ENCODE measurements at places on chromosomes 16 and 17. TPM values are rescaled to one million over a fixed set of nuclear protein-coding genes. Genes with fewer than 3 reads are reported as not detected.
A peak's percentile ranks its signal among the peaks of the same experiment; 100 is the strongest.

CIITA gene
- total RNA-seq, result 35.2 TPM

BAHCC1 gene
- 9.4 TPM for total RNA-seq

SBK1 gene
- total RNA-seq, result 2.7 TPM

TBC1D3G gene
- total RNA-seq, result not detected

KCNJ2 gene
- total RNA-seq, result 8.5 TPM

BORCS6 gene
- total RNA-seq, result 9.7 TPM

OR4D1 gene
- total RNA-seq, result not detected

HIGD1B gene
- not detected for total RNA-seq

SRP68 gene
- 60.3 TPM for total RNA-seq

TBC1D26 gene
- not detected for total RNA-seq

SRCAP gene
- total RNA-seq, result 50.0 TPM

TANGO6 gene
- total RNA-seq, result 14.0 TPM

TPSG1 gene
- total RNA-seq, result 1.6 TPM

- DNase-seq, result no peak
Measured at GRCh38 chr16:11318817-11319216, 26.4 kb upstream of the RMI2 start.

- no peak for DNase-seq
Measured at GRCh38 chr16:58196898-58197313, 1.0 kb downstream of the CSNK2A2 start.

DNA sequence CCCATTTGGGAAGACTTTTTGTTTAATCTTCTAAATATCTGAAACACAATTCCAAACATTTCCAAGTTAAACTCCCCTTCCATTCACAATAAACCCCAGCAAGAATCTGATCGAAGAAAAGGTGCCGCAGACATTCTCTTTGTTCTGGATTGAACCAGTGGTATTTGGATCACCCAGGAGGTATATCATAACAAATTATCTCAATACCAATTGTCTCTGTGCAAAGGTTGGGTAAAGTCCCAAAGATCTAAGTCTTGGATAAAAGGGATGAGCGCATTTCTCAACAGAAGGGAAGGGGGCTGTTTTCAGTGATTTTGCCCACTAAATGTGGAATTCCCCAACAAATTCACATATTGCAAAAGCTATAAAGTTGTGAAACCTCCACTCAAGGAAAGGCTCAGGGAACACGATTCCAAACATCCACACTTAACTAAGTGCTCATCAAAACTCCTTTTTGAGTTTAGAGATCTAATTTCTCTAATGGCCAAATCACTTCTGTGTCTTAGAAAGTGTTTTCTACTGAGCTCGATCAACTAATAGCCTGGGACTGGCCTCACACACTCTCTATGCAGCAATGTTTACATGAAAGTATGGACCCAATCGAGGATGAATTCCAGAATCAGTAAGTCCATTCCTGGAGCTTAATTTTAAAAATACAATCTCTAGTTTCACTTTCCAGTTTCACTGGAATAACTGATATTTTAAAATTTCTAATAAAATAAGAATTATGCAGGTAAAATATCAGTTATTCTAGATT, 30.9 kb downstream of the SALL1 start:
- DNase-seq, result no peak

- DNase-seq, result no peak
Measured at GRCh38 chr17:30248786-30249185, 13.3 kb upstream of the SLC6A4 start.

DNA sequence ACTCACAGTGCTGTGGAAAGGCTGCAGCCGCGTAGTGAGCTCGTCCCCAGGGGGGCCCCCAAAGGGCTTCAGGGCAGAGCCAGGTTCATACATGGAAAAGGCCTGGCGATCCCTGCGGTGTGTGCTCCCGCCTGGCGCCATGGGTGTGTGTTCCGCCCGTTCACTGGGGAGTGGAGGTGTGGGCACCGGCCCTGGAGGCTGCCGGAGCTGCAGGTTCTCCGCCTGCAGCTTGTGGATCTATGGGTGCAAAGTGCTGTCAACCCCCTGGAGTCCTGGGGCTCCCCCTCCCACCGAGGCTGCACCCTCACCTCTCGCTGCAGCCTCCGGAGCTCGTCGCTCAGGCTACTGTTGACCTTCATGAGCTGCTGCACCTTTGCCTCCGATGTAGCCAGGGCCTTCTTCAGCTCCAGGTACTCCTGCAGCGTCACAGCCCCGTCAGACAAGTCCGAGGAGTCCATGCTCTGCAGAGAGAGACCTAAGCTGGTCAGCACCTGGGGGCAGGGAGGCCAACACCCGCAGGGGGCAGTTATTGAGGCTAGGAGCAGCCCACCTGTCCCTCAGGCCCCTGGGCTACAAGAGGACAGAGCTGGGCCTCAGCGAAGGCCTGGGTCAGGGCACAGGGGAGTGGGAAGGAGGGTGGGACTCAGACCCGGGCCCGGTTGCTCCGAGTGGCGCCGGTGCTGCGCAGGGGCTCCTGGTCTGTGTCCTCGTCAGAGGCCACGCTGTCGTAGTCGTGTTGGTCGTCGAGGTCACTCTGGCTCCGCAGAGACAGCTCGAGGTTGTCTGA, 7.9 kb downstream of the TP53I13 start:
- DNase-seq, result no peak

- no peak for DNase-seq
Measured at GRCh38 chr17:73423159-73423715, 111.4 kb upstream of the CDC42EP4 start.

DNA sequence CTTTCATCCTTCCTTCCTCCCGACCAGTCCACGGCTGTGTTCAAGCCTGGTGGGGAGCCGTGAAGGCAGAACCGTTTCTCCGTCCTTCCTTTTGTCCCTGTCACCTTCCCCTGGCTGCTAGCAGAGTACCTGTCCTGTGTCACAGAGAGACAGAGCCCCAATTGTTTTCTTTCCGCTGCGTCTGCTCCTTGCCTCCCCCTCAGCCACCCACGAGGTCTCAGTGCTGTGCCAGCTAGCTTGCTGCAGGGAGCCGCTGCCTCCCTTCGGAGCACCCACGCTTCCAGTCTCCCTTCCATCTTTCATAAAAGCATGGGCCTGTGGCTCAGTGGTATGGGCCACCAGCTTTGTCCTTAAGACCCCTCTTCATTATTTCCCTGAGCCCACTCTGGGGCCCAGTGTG, 62.2 kb downstream of the MPRIP start:
- DNase-seq, result no peak

GRCh38 chr16:50549561-50549915, 1.3 kb downstream of the NKD1 start:
- DNase-seq, result no peak

- no peak for DNase-seq
Measured at GRCh38 chr17:31869031-31869430, 10.0 kb upstream of the COPRS start.

DNA sequence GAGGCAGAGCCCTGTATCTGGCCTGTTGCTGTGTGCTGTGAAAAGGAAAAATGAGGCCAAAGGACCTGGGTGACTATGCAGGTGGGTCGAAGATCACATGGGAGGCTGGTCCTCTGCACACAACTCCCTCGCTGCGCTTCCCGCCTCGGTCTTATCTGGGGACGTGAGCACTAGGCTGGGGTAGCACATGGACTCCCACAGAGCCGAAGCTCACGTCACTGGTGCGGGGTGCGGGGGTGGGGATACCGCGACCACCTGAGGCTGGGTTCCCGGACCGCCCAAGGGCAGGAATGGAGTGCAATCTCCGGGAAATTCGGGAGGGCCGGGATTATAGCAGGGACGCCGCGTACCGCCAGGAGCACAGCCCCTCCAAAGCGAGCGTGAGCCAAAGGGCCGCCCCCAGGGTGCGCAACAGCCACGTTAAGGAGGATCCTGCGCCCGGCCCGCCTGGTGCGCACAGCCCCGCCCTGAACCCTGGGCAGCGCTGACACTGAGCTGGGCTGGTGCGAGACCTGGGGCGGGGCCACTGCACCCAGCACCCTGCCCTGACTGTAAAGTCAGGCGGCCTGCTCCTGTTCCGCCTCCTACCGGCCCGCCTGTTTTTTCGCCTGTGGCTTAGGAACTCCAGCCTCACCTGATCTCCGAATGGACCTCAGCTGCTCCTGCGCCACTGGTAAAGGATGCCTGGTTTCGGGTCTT, 4.8 kb downstream of the MT1A start:
- DNase-seq, result peak; percentile 88

DNA sequence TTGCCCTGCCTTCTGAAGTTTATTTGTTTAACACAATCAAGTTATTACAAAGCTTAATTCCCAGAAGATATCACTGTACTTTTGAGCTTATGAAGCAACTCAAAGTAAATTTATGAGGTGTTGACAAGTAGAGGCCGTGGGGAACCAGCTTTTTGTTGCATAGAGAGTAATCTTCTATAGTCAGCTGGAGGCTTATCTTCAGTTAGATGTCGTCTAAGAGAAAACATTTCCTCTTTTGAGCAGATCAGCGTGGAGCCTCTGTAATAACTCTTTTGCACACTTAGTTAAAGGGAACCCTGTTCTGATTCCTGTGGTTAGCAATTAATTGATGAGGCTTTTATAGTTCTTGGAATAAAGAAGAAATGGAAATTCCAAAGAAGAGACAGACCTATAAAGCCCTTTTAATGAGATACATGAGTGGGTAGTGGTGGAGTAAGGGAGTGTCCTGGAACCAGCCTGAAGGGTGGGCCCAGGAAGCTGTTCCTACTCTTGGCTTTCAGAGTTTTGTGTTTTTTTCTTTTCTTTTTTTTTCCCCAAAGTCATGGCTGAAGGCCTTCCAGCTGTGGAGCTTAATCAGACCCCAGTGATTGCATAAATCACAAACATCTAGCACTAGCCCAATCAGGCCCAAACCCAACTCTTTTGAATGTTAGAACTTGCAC, 28.9 kb upstream of the MAP3K14 start:
- DNase-seq, result peak; percentile 46

DNA sequence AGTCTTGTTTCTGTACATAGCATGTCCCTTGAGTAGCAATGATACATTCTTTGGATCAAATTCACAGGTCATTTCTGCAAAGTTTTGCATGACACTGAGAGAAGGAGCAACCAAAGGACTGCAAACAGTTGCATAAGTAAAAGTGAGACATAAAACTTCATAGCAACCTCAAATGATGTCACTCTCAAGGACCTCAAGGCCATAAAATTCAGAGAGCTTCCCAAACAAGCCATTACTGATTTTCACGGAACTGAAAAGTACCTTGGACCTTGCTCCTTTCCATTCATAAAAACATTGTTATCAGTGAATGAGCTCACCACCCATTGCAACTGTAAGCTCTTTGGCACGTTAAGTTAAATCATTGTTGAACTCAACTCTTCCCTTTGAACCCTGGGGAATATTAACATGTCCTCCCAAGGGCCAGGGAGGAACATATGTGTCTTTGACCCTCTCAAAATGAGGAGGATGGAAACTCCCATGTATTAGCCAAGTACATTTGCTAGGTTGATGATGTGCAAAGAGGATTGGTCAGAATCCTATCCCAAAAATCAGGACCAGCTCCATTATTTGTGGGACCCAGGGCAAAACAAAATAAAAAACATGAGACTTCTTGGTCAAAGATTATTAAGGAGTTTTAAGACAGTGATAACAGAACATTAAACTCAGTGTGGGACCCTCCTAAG, 275.0 kb upstream of the DYNLRB2 start:
- no peak for DNase-seq

DNA sequence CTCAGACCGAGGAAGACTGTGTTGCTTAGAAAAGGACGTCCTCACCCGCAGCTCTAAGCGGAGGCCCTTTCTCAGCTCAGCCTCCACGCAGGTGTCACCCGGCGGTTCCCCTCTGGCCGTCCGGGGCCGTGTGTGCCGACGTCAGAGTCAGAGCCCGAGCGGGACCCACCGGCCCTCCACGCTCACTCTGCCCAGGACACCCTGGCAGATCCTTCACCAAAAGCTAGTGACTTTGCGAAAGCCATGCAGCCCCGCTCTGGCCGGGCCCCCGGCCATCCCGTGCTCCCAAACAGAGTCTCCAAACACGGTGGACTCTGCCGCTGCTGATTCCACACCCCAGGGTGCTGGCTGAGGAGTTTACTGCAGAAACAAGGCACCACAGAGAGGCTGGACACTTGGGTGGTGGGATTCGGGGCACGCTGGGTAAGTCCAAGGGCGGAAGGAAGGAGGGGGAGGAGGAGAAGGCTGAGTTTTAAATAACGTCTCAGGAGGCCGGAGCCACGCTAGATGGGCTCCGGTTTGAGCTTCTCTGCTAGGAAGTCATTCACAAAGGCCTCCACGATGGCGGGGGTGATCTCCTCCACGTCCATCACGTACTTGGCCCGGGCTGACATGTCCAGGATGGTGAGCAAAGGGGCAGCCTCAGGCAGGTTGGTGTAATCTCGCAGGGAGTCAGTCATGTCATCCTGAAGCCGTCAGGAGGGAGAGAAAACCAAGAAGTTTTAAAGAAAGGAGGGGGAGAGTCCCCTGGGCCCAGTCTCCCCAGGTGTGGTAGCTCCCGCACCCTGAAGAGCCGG, 18.5 kb downstream of the MRM3 start:
- DNase-seq, result no peak

GRCh38 chr17:30926516-30926915, 4.8 kb downstream of the ADAP2 start:
- DNase-seq, result no peak

DNA sequence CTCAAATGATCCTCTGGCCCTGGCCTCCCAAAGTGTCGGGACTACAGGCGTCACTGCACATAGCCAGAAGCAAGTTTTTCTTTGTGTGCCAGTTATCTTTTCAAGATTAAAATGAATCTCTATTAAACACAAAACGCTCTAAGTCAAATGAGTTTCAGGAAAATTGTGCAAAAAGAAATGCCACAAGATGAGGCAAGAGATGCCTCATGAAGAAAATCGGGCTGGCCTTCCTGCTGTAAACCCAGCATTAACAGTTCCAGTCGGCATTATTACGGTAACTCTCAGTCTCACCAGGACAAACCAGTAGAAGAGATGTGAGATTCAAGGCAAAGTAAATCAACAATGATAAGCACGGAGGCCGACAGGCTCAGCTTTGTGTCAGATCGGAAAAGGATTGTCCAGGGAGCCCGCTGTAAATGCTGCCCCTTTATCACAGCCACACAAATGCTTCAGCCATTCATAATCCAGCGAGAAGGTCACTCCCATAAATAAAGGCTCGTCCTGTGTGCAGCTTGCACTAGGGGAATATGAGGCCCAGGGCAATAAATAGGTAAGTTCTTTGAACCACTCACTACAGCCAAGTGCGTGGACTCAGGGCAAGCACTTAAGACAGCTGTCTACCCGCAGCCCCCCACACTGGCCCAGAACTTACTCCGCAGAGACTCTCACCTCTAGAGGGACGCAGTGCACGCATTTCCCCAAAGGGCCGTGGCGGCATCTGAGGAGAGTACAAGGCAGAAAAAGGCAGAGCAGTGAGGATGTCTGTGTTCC, 27.2 kb downstream of the NPLOC4 start:
- DNase-seq, result no peak
